A549 treated with CpdA at 1 μM for 4 hours (cell line): ENCODE measurements at places on chromosomes 3 and 15. TPM values are rescaled to one million over a fixed set of nuclear protein-coding genes. Genes with fewer than 3 reads are reported as not detected.

Gene SKOR1
- 0.03 TPM in 2 of 5 replicates, not detected in the others for total RNA-seq

Gene KY
- 0.06 to 0.15 TPM (median 0.08 TPM) in 5 replicates for total RNA-seq

Gene EFHB
- 0.37 to 1.1 TPM (median 0.41 TPM) in 5 replicates for total RNA-seq

Gene REC114
- not detected in 5 replicates for total RNA-seq

Gene ADAMTS7
- 2.6 to 4.2 TPM (median 3.2 TPM) in 5 replicates for total RNA-seq

Gene ST8SIA2
- total RNA-seq, result 0.44 to 1.0 TPM (median 0.75 TPM) in 5 replicates

Gene LSM3
- 19.8 to 26.9 TPM (median 21.3 TPM) in 5 replicates for total RNA-seq

Gene KIF9
- total RNA-seq, result 18.4 to 22.2 TPM (median 19.6 TPM) in 5 replicates

Gene RTP3
- not detected in 5 replicates for total RNA-seq

Gene CCDC80
- total RNA-seq, result 30.3 to 64.6 TPM (median 50.7 TPM) in 5 replicates

Gene ANKRD34C
- not detected in 5 replicates for total RNA-seq
